CD4-positive, alpha-beta T cell treated with Interleukin-2 at 100 ng/mL for 4 hours (primary cell): ENCODE measurements at places on chromosomes 7 and 10.
A peak's percentile ranks its signal among the peaks of the same experiment; 100 is the strongest.

DNA sequence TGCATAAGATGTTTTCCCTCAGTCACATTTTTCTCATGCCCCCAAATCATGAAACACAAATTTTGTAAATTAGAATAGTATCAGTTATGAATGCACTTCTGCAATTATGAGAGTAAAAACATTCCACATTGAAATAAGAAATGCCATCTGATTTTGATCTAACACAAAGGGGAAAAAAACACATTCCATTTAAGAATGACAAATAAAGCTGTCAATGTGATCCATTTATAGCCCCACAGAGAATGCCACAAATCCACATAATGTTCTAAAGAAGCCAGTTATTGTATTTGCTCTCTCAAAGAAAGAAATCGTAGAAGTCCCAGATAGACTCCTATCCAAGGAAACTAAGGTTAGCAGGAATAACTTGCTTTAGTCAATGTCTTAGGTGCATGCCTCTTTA lies 48.7 kb upstream of the RHOBTB1 start:
- no peak for DNase-seq

GRCh38 chr7:111558991-111559390 lies 3.3 kb downstream of the IMMP2L start:
- no peak for DNase-seq

DNA sequence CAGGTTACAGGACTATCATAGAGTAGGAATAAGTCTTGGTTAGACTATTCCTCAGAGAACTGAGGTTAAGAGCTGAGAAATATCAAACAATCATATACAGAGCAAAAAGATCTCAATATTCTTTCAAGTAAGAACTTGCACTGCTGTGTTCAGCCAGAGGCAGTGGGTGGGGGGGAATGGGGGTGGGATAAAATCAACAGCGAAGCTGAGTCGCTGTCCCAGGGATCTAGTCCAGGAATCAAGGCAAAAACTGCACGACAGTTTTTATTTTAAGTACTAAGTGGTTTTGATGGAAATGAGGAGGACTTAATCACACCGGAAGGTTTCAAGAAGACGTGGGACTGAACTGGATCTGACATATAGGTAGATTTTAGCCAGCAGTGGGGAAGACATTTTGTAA lies 159.1 kb downstream of the SRPK2 start:
- no peak for DNase-seq

GRCh38 chr10:60732198-60732806 lies 46.0 kb upstream of the CDK1 start:
- peak; percentile 56 for DNase-seq

GRCh38 chr10:111972109-111972508 lies 211.5 kb downstream of the GPAM start:
- no peak for DNase-seq

GRCh38 chr10:74586088-74586585 lies 240.3 kb upstream of the KAT6B start:
- DNase-seq, result peak; percentile 66

DNA sequence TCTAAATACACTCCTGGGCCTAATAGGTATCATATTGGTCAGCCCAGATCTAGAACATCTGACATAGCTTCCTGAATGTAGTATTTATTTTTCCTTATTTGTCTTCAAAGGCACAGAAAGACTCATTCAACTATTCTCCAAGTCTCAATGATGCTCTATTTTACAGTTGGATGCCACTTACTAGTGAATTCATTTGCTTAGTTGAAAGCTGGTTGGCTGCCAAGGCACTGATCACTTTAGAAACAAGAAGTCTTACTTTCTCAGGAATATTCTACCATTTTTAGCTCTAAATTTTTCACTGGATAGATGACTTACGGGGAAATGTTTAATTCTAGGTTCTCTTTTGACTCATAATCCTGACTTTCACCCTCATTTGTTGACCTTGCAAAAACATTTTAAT lies 863.4 kb downstream of the SORCS1 start:
- no peak for DNase-seq

DNA sequence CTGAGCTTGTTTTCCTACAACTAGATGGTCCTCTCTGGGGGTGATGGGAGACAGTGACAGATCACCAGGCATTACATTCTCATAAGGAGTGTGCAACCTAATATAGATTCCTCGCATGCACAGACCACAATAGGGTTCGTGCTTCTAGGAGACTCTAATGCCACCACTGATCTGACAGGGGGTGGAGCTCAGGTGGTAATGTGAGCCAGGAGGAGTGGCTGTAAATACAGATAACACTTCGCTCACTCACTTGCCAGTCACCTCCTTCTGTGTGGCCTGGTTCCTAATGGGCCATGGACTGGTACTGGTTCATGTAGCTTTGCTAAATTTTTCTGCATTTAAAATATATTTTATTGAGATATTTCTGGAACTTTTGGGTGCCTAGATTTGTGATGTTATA lies 202.3 kb upstream of the ZNF32 start:
- DNase-seq, result no peak

DNA sequence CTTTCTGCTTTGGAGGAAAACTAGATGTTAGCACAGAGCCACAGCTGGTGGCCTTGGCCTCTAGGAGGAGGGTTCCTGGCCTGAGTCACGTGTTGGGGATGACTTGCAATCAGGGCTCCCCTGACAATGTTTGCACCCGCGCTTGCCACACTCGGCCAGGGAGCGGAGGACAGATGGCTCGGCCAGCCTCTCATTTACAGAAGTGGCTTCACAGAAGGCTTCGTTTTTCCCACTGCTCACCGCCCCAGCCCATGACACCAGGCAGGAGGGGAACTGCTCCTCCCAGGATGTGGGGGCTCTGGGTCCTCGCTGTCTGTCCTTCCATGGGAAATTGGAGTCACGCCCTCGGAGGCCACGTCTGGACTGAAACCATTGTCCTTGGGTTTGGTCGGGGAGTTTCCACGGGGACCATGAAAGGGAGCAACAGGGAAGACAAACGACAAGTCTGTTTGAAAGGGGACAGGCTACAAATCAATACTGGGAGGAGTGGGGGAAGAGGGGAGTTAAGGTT lies 49.6 kb upstream of the UBE3C start:
- no peak for DNase-seq

- no peak for DNase-seq
These were observed 46.7 kb downstream of the PROSER2 start for GRCh38 chr10:11869743-11870460.

DNA sequence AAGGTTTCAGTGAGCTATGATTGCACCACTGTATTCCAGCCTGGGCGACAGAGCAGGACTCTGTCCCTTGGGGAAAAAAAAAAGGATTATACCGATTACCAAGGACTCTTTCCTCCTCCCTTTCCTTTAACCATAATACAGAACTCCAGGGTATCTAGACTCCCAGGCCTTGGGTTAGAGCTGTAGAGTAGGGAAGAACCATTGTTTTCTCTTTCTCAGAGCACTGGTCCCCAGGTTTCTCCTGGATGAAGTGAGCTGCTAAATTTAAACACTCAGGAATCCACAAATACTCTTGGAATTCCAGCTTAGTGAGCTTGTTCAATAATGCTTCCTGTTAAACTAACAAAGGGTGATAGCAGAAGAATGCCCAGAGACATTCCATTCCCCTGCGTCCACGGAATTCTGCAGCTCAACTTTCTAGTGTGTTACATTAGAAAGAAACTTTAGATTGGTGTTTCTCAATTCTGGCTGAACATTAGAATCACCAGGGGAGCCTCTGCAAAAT lies 14.6 kb upstream of the RPEL1 start:
- no peak for DNase-seq

DNA sequence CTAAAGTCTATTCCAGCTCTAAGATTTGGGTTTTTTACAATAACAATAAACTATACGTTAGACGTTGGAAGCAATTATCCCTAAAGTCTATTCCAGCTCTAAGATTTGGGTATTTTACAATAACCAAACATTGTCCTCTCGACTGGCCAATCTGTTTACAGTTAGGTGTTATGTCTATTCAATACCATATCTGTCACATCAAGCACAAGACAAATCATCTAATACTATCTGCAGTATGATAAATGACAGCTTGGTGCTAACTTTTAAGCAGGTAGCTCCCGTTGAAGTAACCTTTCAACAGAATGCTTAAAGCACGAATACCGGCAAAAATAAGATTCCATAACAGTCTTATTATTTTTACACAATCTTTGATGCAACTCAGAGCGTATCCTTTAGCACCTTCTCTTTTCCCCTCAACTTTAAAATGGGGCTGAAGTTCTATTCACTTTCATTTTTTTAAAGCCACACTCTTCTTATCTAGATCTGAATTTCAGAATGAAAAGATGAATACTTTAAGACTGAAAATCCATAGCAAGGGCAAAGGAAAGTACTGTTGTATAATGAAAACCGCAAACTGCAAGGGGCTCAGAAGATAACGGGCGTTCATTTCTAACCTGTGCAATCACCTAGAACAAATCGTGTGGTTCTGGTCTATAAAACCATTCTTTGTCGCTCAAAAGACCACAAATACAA lies 925 bp downstream of the H2AZ2 start:
- no peak for DNase-seq

- DNase-seq, result no peak
These were observed 201.9 kb upstream of the SHH start for GRCh38 chr7:156014201-156014600.
